Large intestine (tissue), 12 donors: ENCODE measurements at places on chromosomes 4 and X. TPM values are rescaled to one million over a fixed set of nuclear protein-coding genes. Genes with fewer than 3 reads are reported as not detected.

- no peak for DNase-seq
- no peak overlapping the region for H3K4me3 ChIP-seq
- no peaks in the 10 kb centered on the region for H3K4me1 ChIP-seq
Observed at GRCh38 chrX:118867251-118867650, 43.6 kb downstream of the ZCCHC12 start.

DNA sequence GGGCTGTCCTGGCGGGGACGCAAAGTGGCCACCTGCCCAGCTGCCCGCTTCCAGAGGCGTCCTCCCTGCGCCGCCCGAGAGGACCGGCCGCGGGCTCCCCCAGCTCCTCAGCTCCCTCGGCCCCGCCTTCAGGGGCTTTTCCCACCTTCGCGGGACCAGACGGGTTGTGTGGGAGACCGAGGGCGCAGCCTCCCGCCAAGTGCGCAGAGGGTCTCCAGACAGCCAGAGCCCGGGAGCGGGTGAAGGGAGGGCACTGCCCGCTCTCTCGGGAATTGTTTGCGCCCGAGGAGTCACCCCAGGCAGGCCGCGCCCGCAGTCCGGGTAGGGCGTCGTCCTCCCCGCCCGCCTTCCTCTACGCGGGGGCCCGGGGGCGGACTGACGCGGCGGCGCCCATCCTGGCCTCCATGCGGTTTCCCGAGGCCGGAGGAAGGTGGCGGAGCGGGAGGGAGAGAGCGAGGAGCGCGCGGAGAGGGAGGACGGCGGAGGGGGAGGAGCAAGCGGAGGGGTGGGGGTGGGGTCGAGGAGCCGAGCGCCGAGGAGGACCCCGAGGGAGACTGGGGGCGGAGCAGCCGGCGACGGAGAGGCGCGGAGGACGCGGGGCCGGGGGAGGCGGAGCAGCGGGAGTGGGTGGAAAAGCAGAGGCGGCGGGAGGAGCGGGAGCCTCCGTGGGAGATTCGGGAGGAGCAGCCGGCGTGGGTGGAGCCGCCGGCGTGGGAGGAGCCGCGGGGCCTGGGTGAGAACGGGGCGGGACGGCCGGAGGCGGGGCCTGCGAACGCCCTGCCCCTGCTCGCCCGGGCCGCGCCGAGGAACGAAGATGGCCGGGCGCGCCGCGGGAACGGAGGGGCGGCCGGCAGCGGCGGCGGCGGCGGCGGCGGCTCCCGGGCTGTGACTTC, 47.5 kb downstream of the CLDN34 start:
- H3K4me1 ChIP-seq = peaks cover 10% of the 10 kb centered on the region
- DNase-seq = peak; percentile 69
- peak overlapping the region; percentile 57 for H3K4me3 ChIP-seq
- H3K27me3 ChIP-seq = peaks cover 2% of the 10 kb centered on the region
- no peaks in the 10 kb centered on the region for H3K36me3 ChIP-seq

GRCh38 chr4:174928174-174928573, 10.0 kb downstream of the ADAM29 start:
- H3K4me1 ChIP-seq = no peaks in the 10 kb centered on the region
- no peaks in the 10 kb centered on the region for H3K36me3 ChIP-seq
- no peak overlapping the region for H3K27ac ChIP-seq
- DNase-seq = no peak
- no peak overlapping the region for H3K4me3 ChIP-seq

GRCh38 chr4:183348706-183349659, 26.8 kb upstream of the CLDN24 start:
- peaks cover 13% of the 10 kb centered on the region for H3K4me1 ChIP-seq
- no peak overlapping the region for H3K27ac ChIP-seq
- no peaks in the 10 kb centered on the region for H3K27me3 ChIP-seq
- no peaks in the 10 kb centered on the region for H3K36me3 ChIP-seq
- peak; percentile 24 for DNase-seq
- H3K4me3 ChIP-seq = no peak overlapping the region

- DNase-seq = no peak
Observed at GRCh38 chr4:110154582-110154981, 43.8 kb downstream of the ELOVL6 start.

DNA sequence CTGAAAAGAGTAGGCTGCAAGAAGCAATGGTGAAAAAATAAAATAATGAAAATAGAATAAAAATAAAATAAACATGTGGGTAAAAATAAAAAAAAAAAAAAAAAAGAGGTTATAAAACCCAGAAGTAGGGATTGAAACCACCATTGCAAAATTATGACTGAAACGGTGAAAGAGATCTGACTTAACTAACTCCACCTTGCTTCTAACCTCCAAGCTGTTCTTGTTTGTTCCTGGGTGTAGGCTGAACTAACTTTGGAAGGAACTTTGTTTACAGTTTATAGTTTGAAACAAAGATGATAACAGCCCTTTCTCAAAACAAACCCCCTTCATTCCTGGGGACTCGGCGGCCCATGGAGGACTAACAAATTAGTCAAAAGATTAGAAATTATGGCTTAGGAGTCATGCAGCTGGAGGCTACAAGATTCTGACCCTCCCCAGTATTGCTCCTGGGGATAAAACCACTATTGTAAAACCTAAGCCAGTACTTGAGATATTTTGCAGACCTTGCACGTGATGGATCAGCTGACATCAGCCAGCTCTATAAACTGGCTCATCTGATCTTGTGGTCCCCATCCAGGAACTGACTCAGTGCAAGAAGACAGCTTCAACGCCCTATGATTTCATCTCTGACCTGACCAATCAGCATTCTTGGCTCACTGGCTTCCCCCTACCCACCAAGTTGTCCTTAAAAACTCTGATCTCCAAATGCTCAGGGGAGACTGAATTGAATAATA, 30.4 kb downstream of the DDX60L start:
- no peaks in the 10 kb centered on the region for H3K4me1 ChIP-seq
- H3K36me3 ChIP-seq = peaks cover 6% of the 10 kb centered on the region
- H3K27ac ChIP-seq = no peak overlapping the region
- no peak overlapping the region for H3K4me3 ChIP-seq
- no peaks in the 10 kb centered on the region for H3K27me3 ChIP-seq

DNA sequence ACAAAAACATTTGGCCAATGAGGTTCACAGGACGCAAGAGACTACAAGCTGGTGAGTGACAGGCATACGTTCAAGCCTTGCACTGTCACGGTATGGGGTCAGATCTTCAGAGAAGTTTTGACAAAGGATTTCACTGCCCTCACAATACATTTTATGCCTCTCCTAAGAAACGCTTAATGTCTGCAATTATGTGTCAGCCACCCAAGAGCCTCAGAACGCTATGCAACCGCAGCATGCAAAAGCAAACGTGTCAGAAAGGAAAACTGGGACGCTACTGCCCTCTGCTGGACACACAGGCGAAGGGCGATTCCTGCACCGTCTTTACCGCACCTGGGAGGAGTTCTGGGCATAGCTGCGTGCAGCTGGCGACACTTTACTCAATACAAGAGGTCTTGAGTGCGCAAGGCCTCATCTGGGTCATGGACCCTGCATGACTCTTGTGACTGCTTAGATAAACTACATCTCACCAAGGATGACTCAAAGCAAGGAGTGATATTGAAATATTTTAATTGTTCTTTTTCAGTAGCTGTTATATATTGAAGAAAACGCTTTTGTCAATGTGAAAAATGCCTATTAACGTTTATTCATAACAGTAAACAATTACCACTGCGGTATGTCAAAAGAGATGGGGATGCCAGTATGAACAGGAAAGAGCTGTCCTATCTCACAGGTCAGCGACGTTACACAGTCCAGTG, 147.6 kb upstream of the FRG1 start:
- no peak overlapping the region for H3K27ac ChIP-seq
- no peaks in the 10 kb centered on the region for H3K36me3 ChIP-seq
- DNase-seq = peak; percentile 50
- H3K27me3 ChIP-seq = no peaks in the 10 kb centered on the region

The COPS4 gene
- 51.2 TPM for polyA plus RNA-seq
